Activated T-helper 1 cell treated with Interleukin-2 at 50 U/mL for 16 hours (primary cell): ENCODE measurements at places on chromosomes 7 and 10.

DNA sequence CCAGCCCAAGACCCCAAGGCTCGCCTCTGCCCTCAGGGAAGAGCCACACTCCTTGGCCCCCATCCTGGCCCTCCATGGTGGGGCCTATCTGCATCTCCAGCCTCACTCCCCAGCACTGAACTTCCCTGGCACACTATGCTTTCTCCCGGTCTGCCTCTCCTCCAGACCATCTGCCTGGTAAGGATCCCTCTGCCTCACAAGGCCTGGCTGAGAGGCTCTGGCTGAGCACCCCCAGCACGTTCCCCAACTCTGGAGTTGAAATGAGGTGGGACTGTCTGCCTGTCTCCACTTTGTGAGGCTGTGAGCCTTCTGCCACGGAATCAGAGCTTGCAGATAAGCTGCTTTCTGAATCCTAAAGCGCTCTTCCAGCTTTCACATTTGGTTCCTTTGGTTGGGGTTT, 220.7 kb downstream of the TNS3 start:
- DNase-seq = no peak

GRCh38 chr10:125023255-125023654, 81.3 kb downstream of the ZRANB1 start:
- DNase-seq = no peak

- DNase-seq = no peak
These were observed 19.4 kb downstream of the HIPK2 start for GRCh38 chr7:139758388-139758787.

DNA sequence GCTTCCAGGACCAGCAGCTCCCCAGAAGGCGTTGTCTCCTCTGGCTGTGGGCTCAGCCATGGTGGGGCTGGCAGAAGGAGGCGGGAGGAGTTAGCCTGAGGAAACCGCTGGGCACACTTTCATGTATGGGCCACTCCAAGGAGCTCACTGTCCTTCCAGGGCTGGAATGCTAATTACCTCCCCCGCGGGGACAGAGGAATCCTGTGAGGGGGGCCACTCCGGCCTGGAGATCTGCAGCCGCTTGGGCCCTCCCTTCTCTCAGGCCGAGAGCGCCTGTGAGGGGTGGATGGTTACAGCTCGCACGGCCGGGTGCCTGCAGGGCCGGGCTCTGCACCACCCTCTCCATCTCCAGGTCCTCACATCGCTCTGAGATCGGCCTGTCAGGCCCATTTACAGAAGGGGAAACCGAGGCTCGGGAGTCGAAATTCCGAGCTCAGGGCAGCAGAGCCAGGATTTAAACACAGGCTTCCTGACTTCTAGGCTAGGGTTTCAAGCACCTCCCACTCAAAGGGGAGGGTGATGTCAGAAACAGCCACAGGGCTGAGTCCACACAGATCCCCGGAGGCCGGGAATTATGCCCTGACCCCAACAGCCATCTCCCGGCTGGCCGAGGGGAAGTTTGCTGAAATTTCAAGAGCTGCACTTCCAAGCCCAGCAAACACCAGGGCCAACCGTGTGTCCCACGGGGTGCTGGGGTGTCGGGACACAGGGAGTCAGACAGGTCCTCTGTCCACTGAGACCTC, 59.1 kb downstream of the PDGFA start:
- no peak for DNase-seq

DNA sequence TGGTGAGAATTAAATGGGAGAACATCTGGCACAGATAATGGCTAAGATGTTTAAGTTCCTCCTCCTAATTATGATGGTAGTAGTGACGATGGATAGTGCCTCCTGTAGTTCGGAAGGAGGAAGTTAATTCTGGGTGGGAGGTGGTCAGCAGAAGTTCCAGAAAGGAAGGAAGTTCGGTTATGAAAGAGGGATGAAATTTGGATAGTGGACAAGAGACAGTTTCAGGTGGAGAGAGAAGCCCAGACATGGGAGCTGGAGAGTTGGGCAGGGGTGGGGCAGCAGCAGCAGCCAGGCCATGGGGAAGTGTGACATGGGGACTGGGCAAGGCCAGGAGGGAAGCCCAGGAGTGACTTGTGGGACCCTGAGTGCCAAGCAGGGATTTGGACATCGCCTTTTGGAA, 99.5 kb downstream of the CCNY start:
- no peak for DNase-seq
